ENCODE measurements at places on chromosomes 2 and 18.
A peak's percentile ranks its signal among the peaks of the same experiment; 100 is the strongest.

DNA sequence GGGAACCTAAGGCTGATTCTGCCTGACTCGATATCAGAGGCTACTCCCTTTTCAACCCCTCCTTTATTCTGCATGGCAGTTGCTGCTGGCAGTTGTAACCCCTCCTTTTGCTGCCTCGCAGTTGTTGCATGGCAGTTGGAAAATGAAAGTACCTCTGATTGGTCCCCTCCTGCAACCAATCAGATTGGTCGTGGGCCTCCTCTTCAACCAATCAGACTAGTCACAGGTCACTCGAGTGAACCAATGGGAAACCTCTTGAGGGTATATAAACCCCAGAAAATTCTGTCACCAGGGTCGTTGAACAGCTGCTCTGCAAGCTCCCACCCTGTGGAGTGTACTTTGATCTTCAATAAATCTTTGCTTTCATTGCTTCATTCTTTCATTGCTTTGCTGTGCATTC lies 294.3 kb upstream of the SLC8A1 start:
- DNase-seq: no peak

DNA sequence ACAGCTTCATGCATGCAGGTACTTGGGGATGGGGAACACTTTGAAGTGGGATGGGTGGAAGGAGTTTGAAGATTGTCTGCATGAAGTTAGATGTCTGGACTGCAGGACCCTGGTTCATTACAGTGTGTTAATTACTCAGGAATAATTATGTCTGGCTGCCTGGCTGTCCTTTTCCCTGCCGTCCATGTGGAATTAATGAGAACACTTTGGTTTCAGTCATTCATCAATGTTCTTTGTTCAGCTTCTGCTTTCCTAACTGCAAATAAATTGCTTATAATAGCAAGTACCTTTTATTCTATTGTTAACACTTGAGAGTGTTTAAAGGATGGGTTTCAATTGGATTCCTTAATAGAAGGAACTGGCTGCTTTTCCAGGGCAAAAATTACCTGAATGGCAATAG lies 35.8 kb downstream of the MTCL1 start:
- DNase-seq: no peak

- DNase-seq: no peak
Measured at GRCh38 chr18:34604591-34604990, 105.5 kb upstream of the DTNA start.

GRCh38 chr18:3281456-3282400 lies 19.8 kb downstream of the MYL12B start:
- no peak for DNase-seq

DNA sequence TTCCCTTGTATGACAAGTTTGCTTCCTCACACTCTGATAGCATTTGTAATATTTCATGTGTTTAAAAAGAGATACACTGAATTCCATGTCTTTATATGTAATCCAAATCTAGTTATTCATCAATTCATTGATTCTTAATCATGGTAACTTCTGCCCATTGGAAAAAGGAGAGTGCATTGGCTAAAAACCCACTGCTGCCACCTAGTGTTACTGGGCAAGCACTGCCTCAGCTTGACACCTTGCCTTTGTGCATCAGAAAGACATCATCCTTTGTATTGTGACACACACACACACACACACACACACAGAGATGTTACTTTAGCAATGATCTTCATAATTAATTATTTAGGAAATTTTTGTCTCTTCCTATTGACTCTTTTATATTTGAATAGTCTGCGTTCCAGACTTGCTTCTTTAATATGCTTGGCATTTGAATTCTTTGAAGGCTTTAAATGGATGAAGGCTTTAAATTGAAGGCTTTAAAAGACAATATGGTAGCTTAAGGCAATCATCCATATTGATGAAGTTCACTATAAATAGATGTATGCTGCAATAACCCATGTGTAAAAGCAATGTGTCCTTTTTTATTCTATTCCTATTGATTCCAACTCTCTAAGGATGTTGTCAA lies 414.2 kb upstream of the CHST9 start:
- DNase-seq: no peak

- DNase-seq: peak; percentile 47
Measured at GRCh38 chr2:27954771-27955383, 64.3 kb downstream of the BABAM2 start.

- no peak for DNase-seq
Measured at GRCh38 chr2:148483665-148484064, 160.9 kb upstream of the EPC2 start.

DNA sequence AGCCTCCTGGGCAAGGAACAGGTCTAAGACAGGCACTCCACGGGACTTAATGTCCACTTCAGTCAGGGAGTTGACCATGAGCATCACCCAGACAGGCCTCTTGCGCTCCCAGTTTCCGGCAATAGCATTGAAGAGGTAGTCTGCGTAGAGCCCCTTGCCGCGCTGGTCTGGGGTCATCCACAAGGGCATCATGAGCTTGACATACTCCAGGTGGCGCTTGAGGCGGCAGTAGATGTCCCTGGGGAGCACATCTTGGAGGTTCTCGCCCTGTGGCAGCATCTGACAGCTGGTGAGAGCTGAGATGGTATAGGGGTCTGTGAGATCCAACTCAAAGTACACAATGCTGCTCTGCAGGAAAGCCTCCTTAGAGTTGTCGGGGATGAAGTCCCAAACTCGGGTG lies 10.6 kb downstream of the TRABD2A start:
- DNase-seq: no peak

DNA sequence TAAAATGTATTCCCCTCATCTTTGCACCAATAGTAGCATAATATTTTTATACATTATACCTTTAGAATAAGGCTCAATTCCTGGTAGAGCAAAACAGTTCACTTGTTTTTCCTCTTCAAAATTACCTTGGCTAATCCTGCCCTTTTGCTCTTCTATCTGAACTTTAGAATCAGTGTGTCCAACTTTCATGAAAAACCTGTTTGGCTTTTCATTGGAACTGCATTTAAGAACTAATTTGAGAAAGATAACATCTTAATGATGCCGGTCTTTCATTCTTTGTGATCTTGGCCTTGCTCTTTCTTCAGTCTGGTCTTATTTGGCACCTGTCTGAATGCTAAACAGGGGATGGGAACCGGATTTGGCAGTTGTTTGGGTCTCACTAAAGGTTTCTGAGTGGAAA lies 112.9 kb upstream of the CD302 start:
- DNase-seq: no peak

DNA sequence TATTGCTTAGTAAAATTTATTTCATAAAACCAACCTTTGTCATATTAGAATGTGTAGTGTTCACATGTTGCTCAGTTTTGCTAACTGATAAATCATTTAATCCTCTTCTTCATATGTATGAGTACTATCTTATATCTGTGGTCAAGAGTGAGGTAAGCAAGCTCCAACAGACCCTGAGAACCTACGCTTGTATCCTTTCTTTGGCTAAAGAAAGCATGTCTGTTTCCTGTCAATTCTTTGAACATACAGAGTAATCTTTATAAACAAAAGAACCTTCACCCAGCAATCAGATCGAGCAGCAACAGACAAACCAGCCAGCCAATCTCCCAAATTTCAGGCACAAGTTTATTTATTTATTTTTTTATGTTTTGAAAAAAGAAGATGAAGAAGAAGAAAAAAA lies 6.4 kb downstream of the ADCYAP1 start:
- DNase-seq: no peak

DNA sequence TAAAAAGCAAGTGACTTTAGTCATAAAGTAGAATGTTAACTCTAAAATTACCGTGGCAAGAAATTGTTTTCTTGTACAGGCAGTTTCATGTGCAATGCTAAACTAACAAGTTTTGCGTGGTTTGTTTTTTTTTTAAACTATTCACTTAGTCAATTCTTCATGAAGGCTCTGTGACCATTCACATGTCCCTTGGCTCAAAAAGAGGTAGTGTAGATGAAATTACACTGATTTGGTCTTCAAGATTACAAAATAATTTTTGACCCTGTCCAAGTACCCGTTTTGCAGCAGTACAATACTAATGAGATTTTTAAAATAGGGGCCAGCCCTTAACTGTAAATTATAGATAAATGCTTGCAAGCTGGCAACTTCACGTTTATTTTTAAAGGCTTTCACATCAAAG lies 1.3 kb downstream of the TMEM131 start:
- DNase-seq: no peak

DNA sequence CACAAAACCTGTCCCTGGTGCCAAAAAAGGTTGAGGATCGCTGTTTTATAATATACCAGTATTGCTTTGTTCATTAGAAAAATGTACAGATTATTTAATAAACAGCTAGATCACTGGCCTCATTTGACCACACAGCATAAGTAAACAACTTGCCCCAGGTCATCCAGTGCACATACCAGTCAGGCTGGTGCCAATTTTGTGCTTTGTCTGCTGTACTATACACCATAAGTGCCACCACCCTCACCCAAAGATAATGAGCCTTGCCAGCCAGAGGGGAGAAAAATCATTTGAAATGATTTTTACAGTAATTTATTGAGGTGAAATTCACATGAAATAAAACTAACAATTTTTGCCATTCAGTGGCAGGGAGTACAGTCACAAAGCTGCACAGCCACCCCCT lies 202.2 kb upstream of the TWIST2 start:
- DNase-seq: no peak

GRCh38 chr2:8297376-8298231 lies 384.3 kb upstream of the ID2 start:
- no peak for DNase-seq

DNA sequence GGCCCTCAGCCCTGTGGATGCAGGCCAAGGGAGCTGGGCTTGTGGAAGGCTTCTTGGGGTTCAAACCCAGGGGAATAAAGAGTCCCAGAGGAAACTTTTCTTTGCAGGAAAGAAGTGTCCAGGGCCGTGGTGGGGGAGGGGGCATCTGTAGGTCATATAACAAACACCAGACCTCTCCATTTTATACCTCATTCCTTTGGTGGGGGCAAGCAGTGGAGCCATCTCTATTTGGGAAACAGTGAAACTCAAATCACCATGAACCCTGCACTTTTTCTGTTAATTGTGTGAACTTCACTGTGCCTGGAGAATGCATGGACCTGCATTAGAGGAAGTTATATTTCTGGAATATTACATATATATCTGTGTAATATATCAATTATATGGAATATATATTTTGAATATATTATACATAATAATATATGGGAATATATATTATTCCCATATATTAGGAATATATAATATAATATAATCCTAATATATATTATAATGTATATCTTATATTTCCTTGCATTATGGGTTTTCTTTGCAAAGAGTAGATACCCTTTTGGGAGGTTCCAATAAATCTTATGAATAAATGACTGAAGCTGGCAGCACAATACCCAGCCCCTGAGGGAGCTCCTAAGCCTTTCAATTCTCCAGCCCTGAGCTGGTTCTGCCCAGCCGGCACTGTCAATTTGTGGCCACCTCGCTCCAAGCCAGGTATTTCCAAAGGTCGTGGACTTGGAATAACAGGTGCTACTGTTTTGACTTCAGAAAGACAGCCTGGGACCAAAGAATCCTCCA lies 97.7 kb upstream of the PKDCC start:
- no peak for DNase-seq

DNA sequence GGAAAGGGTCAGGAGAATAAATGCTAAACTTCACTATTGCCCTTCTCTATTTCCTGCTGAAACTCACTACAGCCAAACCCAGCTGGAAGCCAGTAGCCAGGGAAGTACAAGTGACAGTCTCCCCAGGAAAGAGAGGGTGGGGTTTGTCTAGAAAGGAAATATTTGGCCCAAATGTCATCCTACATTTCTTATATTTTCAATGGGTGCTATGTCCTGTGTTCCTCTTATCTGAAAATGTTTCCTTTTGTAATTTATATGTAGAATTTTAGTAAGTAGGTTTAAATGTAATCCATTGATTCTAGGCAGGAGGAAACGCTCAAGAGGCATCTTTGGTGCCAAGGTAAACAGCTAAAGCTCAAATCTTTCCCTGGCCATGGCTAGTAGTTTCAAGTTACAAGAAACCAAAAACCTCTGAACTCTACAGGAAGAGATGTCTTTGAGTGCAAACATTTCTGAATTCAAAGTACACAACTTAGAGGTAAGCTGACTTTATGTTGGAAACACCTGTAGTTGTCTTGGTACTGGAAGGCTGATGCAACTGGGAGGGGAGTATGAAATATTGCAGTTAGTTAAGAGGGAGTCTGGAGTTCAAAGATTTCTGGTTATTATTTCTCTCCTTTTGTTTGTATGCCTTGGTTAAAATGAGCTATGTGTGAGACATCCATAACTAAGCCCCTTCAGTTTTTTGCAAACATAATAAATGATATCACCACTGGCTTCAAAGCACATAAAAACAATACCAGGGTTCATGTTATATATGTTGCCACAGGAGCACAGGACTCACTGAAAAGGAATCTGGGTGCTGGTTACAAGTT lies 356.1 kb upstream of the ZC3H15 start:
- no peak for DNase-seq

GRCh38 chr2:8525582-8526402 lies 156.1 kb upstream of the ID2 start:
- DNase-seq: peak; percentile 91

DNA sequence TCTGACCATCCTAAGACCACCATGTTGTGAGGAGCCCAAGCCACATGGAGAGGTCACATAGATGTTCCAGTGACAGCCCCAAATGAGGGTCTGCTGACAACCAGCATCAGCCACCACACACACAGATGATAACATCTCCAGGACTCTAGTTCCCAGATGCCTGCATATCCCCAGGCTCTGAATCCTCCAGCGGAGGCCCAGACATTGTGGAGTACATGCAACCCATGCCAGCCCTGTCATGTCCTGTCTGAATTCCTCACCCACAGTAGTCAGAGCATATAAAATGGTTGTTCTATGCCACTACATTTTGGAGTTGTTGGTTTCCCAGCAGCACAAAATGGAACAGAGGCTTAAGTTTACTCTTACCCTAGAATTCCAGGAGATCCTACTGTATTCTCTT lies 122.0 kb upstream of the SLC35G4 start:
- no peak for DNase-seq

DNA sequence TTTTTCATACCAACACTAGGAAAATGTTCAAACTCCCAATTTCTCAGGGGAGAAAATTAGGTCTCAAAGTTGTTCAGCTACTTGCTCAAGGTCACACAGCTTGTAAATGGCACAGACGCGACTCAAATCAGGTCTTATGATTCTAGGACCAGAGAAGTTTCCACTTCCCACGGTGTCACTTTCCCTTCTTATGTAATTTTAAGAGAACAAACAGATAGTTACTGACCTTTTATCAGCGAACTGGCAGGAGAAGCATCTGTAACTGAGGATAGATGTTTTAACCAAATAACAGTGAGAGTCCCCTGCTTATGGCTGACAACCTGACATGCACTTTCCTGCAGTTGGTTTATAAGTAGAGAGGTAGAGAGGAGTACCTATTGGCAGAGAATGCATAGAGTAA lies 2.1 kb upstream of the KCNJ3 start:
- DNase-seq: no peak

GRCh38 chr2:101872480-101872879 lies 119.3 kb upstream of the IL1R2 start:
- DNase-seq: no peak
